ENCODE measurements at places on chromosomes 4 and X.

GRCh38 chr4:164779080-164779479, 25.1 kb downstream of the SMIM31 start:
- DNase-seq, result no peak

DNA sequence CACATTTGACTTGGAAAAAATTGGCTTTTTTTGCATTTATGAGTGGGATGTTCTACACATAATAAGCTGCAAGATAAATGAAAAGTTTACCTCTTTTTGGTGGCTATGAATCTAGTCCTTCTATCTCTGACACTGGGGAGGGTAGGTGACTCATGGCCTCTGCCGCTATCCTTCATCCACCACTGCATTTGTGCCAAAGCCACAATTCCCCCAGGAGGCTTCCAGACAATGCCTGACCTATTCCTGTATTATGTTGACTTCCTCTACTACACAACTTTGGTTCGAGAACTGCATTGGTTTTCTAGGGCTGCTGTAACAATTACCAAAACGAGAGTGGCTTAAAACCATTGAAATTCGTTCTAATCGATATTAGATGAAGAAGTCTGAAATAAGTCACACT, 245.6 kb downstream of the TRAM1L1 start:
- DNase-seq, result no peak

- DNase-seq, result no peak
Measured at GRCh38 chr4:175560604-175561003, 251.5 kb downstream of the GPM6A start.

- DNase-seq, result no peak
Measured at GRCh38 chrX:24202465-24203031, 53.0 kb downstream of the ZFX start.

DNA sequence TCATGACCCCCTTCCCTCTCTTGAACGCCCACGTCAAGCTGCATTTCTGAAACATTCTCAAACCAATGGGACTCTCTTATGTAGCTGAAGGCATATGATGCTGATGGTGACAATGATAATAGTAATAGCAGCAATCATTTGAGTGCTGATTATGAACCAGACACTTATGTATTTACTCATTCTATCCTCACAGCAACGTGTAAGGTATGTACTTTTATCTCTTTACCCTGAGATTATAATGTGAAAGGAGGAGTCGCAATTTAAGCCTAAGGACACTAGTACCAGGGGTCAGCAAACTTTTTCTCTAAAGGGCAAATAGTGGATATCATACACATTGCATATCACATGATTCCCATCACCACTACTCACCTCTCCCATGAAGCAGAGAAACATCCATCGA, 8.5 kb downstream of the PGM2 start:
- no peak for DNase-seq

DNA sequence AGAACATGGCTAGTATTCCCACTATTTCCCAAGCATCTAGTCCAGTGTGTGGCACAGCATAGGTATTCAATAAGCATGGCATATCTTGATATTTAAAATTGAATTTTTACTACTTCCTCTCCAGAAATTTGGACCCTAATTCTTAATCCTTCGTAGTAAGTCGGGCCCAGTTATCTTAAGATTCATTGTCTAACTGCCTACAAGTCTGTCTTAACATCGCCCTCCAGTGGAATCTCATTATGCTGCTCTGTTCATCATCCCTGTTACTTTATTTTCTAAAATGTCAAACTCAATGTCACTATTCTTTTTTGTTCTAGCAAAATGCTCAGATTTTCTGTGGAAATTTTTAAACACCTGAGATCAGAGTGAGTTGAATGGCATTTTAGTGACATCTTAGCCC, 606.2 kb downstream of the KLHL13 start:
- no peak for DNase-seq

GRCh38 chr4:48025005-48025404, 8.4 kb downstream of the NIPAL1 start:
- DNase-seq, result no peak

- no peak for DNase-seq
Measured at GRCh38 chr4:89196745-89197144, 85.4 kb downstream of the TIGD2 start.

DNA sequence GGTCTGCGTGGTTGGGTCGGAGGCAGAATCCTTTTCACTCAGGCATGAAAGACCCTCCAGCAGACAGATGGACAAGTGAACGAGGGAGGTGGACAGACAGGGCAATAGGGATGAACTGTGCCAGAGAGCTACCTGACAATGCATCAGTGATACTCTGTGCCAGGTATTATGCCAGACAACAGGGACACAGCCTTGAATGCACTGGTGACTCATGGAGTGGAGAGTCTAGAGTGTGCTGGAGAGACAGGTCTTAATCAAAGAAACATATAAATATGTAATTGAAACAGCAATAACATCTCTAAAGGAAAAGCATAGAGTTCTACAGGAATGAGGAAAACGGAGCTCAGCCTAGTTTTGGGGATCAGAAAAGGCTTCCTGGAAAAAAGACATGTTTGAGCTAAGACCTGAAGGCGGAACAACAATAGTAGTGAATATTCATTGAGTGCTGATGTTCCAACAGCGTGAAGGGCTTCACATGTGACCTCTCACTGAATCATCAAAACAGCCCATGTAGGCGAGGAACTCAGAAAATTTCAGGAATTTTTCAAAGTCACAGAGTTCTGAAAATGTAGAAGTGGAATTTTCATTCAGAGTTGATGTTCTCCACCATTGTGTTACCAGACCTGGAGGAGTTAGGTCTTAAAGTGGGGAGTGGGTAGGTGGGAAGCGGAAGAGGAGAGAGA, 20.0 kb upstream of the FGFBP2 start:
- DNase-seq, result no peak

DNA sequence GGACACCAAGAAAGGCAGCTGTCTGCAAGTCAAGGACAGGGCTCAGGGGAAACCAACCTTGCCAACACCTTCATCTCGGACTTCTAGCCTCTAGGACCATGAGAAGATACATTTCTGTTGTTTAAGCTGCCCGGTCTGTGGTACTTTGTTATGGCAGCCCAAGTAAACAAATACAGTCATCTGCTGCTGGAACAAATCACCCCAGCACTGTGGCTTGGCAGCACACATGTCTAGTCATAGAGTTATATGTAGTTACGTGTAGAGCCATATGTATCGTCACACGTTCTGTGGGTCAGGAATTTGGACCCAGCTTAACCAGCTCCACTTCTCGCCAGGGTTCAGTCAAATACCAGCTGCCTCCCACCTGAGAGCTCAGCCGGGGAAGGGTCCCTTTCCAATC, 2.5 kb downstream of the HTT-AS start:
- no peak for DNase-seq

DNA sequence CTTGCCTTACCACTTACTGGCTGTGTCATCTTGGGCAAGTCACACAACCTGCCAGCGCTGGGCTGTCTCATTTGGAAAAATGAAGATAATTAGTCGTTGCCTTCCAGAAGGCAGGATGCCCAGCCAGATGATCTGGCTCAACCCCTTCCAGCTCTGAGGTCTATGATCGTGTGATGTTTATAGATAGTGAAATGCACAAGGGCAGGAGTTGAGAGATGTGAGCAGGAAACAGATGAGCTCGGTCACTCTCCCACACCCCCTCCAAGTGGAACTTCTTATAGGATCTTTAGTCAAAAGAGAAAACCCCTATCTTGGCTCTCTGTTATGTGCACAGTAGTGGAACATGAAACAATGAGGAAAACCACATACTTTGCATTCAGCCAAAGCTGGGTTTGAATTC, 336.8 kb upstream of the PPARGC1A start:
- no peak for DNase-seq

GRCh38 chrX:12961196-12961718, 13.7 kb upstream of the TMSB4X start:
- DNase-seq, result no peak

DNA sequence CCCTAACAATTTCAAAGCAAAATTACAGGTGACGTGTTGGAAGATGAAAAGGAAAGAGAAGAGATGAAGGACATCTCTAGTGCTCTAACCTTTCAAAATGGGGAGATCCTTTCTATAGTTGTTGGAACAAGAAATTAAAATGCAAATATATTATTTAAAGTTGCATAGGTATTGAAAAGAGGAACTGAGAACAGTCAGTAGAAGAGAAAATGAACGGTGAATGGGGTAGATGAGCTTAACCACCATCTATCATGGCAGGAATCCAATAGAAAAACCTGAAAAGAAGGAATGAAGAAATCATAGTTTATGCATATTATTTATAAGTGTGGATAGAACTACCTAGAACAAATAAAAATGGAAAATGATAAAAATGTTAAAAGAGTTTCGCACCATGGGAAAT, 42.0 kb downstream of the ANXA5 start:
- no peak for DNase-seq

GRCh38 chr4:52894443-52894842, 32.3 kb downstream of the RASL11B start:
- no peak for DNase-seq

DNA sequence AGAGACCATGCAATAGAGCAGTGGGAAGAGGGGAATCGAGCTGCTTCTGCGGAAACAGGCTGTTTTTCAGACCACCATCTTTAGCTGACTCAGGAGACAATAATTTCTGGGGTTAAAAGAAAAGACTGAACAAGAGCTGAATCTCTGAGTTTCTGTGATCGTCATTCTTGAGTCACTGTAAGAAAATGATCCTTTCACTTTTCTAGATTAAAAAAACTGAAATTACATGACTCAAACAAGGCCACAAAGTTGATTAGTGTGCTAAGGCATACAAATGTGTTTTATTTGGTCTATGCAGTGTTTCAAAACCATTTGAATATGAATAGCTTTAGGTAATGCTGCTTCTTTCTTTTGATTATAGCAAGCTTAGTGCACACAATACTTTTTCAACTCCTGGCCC, 194.4 kb upstream of the RPL34 start:
- DNase-seq, result no peak

DNA sequence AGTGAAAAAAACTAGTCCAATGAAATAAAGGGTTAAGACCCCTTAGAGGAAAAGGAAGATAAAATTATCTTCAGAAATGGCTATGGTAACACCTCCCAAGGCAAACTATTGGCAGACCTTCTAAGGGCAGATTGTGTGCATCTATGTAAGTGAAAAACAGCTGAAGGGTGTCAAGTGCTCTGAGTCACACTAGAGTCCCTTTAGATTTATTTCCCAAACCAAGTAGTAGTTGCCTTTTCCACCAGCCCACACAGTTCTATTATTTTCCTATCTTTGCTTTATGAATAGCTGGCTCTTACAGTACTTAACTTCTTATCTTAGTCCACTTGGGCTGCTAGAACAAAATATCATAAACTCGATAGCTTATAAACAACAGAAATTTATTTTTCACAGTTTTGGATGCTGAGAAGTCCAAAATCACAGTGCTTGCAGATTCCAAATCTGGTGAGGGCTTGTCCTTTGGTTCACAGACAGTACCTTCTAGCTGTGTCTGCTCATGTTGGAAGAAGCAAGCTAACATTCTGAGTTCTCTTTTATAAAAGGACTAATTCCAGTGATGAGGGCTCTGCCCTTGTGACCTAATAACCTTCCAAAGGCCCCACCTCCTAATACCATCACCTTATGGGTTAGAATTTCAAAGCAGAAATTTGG, 143.6 kb downstream of the GRID2 start:
- DNase-seq, result no peak

DNA sequence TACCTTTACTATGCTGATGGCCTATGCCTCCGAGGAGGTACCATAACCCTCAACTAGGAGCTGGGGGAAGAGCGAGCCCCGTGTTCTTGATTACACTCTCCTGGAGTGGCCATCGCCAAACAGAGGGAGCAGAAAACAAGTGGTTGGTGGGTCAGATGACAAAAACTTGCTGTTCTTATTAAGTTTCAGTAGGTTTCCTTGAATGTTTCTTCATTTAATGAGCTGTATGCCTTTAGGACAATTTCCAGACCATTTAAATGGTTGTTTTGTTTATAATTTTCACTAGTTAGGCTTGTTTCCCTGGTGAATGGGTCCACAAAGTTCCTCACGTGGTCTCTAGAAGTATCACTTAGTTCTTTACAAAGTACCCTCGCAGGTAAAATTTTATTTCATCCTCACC, 4.7 kb downstream of the PYURF start:
- no peak for DNase-seq

DNA sequence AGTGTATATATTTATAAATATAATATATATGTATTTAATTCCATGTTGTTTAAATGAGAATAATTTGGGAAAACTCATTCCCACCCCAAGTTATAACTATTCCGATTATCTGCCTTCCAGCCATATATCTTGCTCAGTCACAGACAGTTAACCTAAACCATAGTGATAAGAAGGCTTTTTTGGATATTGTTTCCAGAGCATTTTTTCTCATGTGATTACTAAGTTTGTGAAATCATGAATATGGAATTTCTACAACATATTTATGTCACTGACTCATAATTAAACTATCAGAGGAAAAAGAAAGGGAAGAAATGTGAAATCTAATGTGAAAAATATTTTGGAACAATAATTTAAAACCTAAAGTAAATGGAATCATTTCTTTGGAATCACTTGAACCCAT, 1163.5 kb upstream of the PABPC4L start:
- DNase-seq, result no peak

- DNase-seq, result no peak
Measured at GRCh38 chr4:11593576-11594116, 165.0 kb upstream of the HS3ST1 start.

DNA sequence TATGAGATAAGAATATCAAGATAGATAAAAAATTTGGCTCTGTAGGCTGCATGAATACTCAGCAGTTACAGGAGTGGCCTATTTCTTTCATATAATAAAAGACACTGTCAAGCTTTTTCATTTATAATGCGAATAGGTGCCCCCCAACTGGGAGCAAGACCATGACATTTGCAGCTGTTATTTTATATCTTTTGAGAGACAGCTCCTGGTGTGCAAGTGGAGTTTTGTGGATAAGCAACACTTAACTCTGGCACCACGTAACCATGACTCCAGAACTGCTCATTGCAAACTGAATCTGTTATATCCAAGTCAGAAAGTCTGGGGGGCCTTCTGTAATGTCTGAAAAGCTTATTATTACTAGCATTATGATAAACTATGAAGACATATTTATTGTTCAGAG, 1372.4 kb downstream of the C4orf33 start:
- no peak for DNase-seq

DNA sequence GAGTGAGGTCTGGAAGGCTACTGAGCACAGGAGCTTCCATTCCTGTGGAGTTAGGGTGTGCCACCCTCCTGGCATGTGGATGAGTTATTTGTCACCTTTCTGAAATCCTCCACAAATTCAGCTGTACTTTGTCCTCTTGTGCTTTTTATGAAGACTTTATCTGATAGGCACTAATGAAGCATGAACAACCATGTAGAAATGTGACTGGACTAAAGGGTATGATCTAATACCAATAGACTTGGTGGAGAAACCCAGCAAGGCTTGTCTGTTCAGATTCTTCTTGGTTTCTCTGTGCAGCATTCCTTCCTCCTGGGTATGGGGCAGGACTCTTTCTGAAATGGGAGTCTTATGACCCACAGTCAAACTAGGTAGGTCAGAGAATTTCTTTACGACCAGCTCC, 9.6 kb downstream of the NBDY start:
- no peak for DNase-seq

DNA sequence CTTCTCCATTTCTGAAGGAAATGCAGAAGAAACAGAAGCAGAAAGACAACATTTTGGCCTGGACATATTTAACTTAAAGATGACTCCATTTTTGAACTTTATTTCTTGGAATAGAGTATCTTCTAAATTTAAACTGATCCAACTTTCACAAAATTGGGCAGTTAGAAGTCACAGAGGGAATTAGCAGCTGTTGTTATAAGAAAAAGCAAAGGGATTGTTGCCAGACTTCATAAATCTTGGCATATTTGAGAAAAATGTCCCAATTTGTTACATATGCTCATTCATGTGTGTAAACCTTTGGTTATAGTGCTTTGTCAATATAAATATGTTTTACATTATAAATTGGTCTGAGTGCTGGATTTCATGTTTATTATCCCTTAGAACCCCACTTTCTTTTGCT, 3.4 kb downstream of the GLUD2 start:
- DNase-seq, result no peak

All from DMS 273 treated with DMSO at 0.1 percent for 48 hours (cell line).